Effector CD4-positive, alpha-beta T cell (primary cell): ENCODE measurements at places on chromosomes 12 and 14.

GRCh38 chr14:68939893-68940613 lies 39.0 kb downstream of the ACTN1 start:
- DNase-seq: no peak

GRCh38 chr12:53113951-53114350 lies 10.7 kb downstream of the SOAT2 start:
- no peak for DNase-seq

DNA sequence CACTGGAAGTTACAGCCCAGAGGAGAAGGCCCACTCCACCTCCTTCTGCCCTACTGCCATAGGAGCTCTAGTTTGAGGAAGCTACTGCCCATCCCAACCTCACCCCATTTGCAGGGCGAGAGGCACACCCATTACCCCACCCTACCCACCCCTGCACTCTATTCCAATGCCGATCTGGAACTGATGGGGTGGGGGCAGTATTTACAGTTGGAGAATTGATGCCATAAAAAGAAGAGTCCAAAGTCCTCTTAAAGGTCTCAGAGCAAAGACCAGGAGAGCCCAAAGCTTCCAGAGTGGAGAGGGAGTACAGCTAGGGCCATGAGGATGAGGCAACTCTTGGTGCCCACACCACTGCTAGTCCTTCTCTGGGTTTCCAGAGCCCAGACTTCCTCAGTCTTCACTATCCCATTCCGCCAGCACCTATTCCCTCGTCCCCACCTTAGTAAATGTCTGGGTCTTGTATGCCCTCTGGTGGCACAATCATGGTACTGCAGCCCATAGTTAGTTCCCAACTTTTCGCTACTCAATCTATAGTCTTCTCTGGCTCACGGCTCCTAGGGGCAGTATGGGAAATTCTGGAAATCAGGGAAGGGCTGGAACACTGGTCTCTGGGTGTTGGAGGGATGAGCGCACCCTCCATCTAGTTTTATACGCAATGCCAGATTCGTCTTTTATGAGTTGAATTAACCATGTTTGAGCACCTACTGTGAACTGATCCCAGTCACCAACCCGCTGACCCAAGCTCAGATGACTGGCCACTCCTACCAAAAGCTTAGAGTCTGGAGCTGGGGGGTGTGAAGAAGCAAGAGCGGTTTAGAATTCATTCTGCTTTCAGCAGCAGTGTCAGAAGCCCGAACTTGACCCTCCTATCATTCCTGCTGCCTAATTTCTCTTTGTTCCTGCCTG lies 6.9 kb upstream of the ADCY6 start:
- peak; percentile 35 for DNase-seq

DNA sequence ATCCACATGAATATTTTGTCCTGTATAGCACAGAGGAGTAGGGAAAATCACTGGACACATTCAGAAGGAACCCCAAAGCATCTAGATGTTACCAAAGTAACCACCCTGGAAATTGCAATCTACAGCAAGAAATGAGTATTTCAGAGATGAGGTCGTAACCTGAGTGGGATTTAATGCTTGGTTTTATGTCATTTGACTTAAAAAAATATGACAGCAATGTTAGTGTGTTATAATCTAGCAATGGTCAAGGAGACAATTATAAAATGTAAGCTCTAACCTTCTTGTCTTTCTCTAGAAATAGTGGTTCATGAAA lies 256.6 kb downstream of the NAV3 start:
- DNase-seq: no peak

- peak; percentile 4 for DNase-seq
Observed at GRCh38 chr12:132710043-132710404, 618 bp upstream of the PGAM5 start.

DNA sequence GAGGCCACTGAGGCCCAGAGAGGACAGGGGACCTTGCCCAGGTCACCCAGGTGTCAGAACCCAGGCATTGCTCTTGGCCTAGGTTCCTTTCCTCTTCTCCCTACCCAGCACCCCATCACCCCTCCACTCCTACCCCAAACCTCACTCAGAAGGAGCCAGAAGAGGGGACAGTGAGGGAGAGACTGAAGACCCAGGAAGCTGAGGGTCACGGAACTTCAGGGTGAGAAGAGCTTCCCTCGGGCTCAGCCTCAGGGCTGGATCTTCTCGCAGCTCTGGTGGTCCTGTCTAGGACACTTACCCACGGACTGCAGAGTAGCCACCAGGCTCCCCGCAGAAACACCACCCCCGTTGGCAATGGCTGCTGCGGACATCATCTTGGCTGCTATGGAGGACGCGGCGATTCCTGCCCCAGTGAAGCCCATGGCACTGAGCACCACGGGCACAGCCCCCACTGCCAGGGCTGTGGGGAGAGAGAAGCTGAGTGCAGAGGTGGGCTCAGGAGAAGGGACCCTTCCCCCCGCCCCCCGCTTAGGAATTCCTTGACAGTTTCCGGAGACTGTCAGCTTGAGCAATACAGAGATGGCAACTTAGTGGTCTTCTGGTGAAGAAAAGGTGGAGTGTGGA lies 1.1 kb downstream of the IFI27L2 start:
- no peak for DNase-seq

GRCh38 chr12:75658901-75659823 lies 147.8 kb upstream of the KRR1 start:
- DNase-seq: no peak

GRCh38 chr12:54329759-54330158 lies 4.8 kb downstream of the COPZ1 start:
- DNase-seq: no peak

GRCh38 chr14:31419967-31420318 lies 407 bp downstream of the HEATR5A start:
- DNase-seq: peak; percentile 12

GRCh38 chr12:110287986-110288385 lies 6.9 kb downstream of the ATP2A2 start:
- DNase-seq: no peak

DNA sequence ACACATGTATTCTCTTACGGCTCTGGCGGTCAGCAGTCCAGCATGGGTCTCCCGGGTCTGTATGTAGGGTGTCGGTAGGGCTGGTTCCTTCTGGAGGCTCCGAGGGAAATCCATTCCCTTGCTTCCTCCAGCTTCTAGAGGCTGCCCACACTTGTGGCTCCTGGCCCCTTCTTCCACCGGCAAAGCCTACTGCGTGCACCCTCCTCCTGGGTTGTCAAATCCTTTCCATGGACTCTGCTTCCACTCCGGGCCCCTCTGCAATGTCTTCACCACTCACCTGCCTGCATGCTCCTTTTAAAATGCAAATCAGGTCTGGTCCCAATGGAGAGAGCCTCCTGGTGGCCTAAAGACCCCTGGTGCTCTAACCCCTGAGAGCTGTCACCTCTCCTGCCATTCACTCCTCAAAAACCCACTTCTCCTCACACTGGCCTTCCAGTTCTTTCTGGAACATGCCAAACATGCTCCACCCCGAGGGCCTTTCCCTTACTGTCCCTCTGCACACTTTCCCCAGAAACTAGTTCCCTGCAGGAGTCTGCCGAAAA lies 108.5 kb downstream of the DICER1 start:
- no peak for DNase-seq

GRCh38 chr14:23430723-23431085 lies 4.8 kb downstream of the MYH7 start:
- DNase-seq: no peak

DNA sequence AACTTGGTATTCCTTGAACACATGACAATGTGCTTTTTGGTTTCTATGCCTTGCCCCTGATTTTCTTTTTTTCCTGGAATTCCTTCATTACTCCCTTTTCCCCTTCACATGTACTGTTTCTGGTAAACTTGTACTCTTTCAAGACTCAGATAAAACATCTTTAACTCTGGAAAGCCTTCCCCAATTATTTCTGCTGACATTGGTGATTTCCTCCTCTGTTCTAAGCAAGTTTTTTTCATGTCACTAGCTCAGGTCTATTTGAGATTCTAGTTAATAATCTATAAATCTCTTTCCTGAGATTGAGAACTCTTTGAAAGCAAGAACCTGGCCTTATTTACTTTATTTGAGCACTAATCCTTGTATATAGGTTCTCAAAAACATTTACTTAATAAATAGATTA lies 24.0 kb upstream of the PTPRQ start:
- DNase-seq: no peak

GRCh38 chr12:93912086-93912733 lies 235.0 kb downstream of the CRADD start:
- DNase-seq: no peak

- DNase-seq: no peak
Observed at GRCh38 chr12:12542964-12543363, 19.7 kb downstream of the DUSP16 start.

GRCh38 chr14:75369506-75369905 lies 58.3 kb upstream of the JDP2 start:
- no peak for DNase-seq

GRCh38 chr12:49293056-49293956 lies 1.6 kb upstream of the PRPH start:
- DNase-seq: no peak

- no peak for DNase-seq
Observed at GRCh38 chr14:67396381-67396970, 15.5 kb downstream of the PLEK2 start.

- no peak for DNase-seq
Observed at GRCh38 chr14:89813617-89814031, 140.9 kb downstream of the EFCAB11 start.

- DNase-seq: no peak
Observed at GRCh38 chr14:61718039-61718438, 22.7 kb downstream of the HIF1A start.

DNA sequence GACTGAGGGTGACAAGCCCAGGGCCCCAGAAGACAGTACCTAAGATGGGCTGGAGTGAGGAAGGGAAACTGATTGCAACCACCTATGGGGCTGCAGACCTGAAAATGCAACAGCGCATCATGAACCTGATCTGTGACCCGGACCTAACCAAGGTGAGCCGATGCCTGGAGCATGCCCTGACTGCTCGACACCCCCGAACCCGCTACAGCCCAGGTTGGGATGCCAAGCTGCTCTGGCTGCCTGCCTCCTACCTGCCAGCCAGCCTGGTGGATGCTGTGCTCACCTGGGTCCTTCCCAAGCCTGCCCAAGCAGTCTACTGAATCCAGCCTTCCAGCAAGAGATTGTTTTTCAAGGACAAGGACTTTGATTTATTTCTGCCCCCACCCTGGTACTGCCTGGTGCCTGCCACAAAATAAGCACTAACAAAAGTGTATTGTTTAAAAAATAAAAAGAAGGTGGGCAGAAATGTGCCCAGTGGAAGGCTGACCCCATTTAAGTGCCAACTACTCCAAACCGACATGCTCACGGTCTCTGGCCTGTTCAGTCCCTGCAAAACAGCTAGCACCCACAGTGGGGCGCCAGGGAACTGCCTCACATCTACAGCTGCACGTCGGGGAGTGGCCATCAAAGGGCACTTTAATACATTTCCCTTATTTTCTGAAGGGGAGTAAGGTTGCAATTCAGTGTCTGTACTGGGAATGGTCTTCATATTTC lies 4.2 kb downstream of the RDH5 start:
- peak; percentile 54 for DNase-seq

GRCh38 chr12:52587563-52587962 lies 13.7 kb downstream of the KRT72 start:
- no peak for DNase-seq

GRCh38 chr12:106644335-106645073 lies 61.7 kb downstream of the RFX4 start:
- no peak for DNase-seq

DNA sequence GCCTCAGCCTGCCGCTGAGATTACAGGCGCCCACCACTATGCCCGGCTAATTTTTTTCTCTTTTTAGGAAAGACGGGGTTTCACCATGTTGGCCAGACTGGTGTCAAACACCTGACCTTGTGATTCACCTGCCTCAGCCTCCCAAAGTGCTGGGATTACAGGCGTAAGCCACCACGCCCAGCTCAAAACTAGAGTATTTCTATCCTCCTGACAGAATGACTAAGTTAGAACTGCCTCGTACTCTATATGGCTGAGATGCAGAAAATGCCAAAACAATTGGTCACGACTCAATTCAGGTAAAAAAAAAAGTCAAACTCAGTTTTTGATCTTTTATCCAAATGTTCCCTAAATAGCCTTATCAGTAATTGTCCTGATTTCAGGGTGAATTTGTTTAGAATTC lies 11.1 kb downstream of the AKAP5 start:
- DNase-seq: no peak

DNA sequence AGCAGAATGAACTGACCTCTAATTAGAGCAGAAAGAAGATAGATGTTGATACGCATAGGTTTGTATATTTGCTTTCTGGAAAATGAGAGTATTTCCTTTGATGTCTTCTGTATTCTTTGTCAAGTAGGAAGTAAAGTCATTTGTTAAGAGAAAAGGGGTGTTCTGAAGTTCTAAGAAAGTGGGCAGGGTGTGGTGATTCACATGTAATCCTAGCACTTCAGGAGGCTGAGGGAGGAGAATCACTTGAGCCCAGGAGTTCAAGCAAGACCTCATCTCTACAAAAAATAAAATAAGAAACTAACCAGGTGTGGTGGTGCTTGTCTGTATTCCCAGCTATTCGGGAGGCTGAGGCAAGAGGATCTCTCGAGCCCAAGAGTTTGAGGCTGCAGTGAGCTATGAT lies 2.8 kb downstream of the RHNO1 start:
- DNase-seq: no peak

GRCh38 chr14:64061706-64062105 lies 208.9 kb downstream of the SYNE2 start:
- DNase-seq: no peak

DNA sequence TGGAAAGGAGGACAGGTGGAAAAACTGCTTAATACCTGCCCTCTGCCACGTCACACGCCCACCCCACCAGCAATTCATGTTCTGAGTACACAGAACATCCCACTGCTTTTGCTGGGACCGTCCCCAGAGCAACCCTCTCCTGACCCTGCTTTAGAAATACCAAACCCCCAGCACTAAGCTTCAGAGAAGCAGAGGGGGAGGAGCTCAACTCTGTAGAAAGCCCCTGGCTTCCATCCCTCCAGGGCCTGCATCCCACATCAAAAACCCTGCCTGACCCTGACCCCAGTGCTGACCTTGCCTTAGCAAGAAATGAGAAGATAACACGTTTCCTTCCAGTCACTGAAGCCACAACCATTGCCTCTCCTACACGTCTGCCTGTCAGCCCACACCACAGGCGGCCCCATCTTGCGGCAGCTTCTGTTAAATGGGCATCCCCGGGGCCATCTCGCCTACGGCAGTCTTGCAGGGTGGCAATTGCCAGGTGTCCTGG lies 19.7 kb downstream of the VDR start:
- DNase-seq: no peak

- no peak for DNase-seq
Observed at GRCh38 chr12:50888666-50889065, 45.9 kb downstream of the TMPRSS12 start.
